Suppressor macrophage (primary cell): ENCODE measurements at places on chromosomes 11 and 22.

GRCh38 chr11:131683131-131683530 lies 312.7 kb downstream of the NTM start:
- no peak for DNase-seq

- peak; percentile 65 for DNase-seq
Observed at GRCh38 chr11:723120-723883, 17.3 kb downstream of the EPS8L2 start.

- no peak for DNase-seq
Observed at GRCh38 chr11:124190298-124191139, 7.4 kb downstream of the OR10D3 start.

- no peak for DNase-seq
Observed at GRCh38 chr11:3861683-3862082, 6.2 kb downstream of the STIM1 start.

DNA sequence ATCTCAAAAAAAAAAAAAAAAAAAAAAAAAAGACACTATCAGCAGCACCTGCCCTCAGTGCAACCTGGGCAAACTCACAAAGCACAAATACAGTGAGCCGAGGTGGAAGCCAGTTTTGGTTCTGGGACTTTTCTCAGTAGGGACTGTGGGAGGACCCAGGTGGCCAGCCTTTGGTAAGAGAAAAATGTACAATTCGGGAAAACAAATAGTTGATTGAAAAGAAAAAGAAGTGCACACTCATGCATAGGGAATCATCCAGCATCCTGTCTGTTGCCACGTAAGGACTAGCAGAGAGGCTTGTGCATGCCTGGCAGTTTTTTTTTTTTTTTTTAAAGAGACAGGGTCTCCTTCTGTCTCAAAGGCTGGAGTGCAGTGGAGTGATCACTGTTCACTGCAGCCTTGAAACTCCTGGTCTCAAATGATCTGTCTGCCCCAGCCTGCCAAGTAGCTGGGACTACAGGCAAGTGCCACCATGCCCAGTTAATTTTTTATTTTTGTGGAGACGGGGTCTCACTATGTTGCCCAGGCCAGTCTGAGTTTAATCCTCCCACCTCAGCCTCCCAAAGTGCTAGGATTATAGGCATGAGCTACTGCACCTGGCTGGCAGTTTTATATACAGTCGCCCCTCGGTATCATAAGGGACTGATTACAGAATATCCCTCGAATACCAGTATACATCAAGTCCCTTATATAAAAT lies 36.7 kb downstream of the TPST2 start:
- DNase-seq, result peak; percentile 34

DNA sequence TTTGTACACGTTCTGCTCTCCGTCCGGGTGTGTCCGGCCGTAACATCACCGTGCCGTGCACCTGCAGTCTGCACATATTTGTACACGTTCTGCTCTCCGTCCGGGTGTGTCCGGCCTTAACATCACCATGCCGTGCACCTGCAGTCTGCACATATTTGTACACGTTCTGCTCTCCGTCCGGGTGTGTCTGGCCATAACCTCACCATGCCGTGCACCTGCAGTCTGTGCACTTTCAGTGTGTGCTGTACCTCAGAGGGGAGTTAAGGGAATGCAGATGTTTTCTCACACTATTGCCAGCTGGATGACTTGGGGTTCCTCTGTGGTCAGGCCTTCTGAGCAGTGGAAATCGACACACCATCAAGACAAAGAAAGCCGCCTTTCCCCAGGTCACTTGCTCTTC lies 4.2 kb downstream of the TTLL8 start:
- DNase-seq, result no peak

- peak; percentile 32 for DNase-seq
Observed at GRCh38 chr11:43574949-43575912, 105.3 kb upstream of the HSD17B12 start.

- peak; percentile 75 for DNase-seq
Observed at GRCh38 chr22:28799606-28800307, 612 bp downstream of the XBP1 start.

DNA sequence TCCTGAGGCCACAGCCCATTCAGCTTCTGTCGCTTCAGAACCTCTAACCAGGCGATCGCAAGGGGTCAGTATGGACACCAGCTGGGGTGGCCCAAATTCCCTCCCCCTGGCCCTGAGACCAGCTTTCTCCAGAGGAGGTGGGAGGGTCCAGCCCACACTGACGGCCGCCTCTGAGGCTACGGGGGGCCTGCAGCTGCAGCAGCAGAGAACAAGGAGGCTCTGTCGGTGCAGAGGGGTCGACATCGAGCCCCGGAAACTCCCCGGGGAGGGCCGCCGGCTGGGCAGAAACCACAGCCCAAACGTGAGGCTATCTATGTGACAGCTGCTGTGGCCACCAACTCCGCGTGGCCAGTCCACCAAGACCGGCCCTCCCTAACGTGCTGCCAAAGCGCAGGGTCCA lies 40.8 kb downstream of the ELFN2 start:
- DNase-seq, result no peak

- no peak for DNase-seq
Observed at GRCh38 chr11:60370811-60371298, 7.5 kb upstream of the MS4A7 start.

DNA sequence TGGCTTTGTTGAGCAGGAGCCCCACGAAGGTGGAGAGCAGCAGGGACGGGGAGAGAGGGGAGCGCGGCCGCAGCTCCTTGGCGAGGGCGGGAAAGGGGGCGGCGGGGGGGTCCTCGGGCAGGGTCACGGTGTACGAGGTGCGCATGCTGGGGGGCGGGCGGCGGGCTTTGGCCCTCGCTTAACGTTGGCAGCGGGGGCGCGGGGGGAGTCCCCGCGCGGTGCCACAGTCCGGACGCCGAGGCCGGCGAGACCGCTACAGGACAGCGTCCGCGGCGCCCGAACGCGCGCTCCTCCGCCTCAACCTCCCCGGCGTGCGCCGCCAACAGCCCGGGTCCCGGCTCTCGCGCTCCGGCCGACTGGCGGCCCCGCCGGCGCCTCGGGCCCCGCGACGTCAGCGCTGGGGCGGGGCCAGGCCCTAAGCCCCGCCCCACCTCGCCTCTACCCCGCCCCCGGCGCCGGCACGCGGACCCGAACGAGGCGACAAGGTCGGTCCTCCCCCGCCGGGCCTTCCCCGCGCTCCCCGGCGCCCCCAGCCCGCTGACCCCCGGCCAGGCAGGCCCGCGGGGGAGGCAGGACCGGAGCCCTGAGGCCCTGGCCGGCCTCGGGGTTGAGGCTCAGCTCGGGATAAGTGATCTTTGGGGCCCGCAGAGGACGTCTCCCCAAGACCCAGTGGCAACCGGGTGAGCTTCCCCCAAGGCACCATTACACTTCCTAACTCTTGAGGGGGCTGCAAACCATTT lies 17.5 kb downstream of the USP2 start:
- peak; percentile 93 for DNase-seq

- DNase-seq, result peak; percentile 76
Observed at GRCh38 chr11:2151500-2152257, 9.3 kb downstream of the INS start.

- DNase-seq, result peak; percentile 52
Observed at GRCh38 chr22:39900306-39901227, at the start of gene GRAP2. TSS of gene GRAP2 (plus strand) at chr22:39901084. CDS start at chr22:39947107, 46,023 bp downstream.

GRCh38 chr11:88813233-88813915 lies 252.4 kb downstream of the GRM5 start:
- no peak for DNase-seq

DNA sequence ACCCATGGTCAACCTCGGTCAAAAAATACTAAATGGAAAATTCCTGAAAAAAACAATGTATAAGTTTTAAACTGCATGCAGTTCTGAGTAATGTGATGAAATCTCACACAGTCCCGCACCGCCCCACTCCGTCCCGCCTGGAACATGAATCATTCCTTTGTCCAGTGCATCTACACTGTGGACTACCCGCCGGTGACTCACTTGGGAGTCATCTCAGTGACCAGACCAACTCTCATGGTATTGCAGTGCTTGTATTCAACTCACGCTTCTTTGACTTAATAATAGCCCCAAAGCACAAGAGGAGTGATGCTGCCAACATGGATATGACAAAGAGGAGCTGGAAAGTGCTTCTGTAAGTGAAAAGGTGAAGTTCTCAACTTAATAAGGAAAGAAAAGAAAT lies 48.8 kb downstream of the ARHGAP32 start:
- DNase-seq, result peak; percentile 68

- peak; percentile 73 for DNase-seq
Observed at GRCh38 chr22:36546092-36546804, 17.3 kb upstream of the EIF3D start.

GRCh38 chr11:102421261-102421660 lies 31.3 kb downstream of the TMEM123 start:
- no peak for DNase-seq

- DNase-seq, result no peak
Observed at GRCh38 chr11:126901783-126902182, 98.8 kb downstream of the KIRREL3 start.

GRCh38 chr22:27911330-27911729 lies 7.7 kb downstream of the PITPNB start:
- peak; percentile 7 for DNase-seq

GRCh38 chr11:16874275-16874975 lies 136.0 kb downstream of the C11orf58 start:
- no peak for DNase-seq

DNA sequence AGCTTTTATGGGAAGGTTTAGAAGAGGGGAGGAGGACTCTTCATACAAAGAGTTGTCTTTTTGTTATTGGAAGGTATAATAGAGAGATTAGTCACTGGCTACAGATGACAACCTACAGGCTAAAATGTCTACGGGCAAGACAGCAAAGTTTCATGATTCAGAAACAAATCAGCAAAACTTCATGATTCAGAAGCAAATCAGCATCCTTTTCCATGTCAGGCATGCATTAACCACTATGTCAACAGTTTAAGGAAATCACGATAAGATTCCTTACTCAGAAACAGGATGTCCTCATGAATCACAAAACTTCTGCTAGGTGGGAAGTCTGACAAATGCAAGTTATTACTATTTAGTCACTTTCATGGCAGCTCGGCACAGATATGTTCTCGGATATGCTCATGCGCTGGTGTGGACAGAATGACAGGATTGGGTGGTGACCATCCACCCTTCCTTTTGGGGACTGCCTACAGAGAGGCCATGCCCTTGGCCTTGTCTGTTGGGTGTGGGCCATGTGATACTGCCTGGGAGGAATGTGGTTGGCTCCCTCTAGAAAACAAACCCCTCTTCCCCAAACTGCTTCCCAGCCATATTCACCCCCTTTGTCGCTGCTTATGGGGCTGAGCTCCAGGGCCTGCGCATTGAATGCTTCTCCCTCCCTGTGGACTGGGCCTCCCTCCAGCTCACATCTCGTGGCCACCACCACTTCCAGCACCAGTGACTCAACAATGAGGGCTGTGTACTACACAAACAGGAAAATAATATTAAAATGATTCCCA lies 10.1 kb downstream of the C11orf91 start:
- DNase-seq, result peak; percentile 31

GRCh38 chr22:29816539-29816938 lies 21.5 kb downstream of the ASCC2 start:
- DNase-seq, result no peak

DNA sequence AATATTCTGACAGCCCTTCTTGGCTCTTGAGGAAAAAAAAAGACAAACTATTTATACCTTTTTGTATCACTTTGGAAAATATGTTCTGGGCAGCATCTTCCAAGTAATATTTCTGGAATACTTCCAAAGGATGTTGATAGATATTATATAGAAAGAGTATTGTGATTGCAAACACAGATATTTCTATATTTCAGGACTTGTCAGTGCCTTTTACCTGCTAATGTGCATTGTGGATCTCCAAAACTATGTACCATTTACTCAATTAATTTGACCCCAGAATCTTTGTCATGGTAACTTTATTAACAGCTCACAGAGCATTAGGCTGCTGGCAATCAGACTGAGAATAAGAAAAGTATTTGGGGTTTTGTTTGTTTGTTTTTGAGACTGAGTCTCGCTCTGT lies 16.7 kb upstream of the CCND1 start:
- no peak for DNase-seq
